ENCODE measurements at places on chromosomes 5 and 9.

GRCh38 chr9:26054600-26055520, 376.6 kb upstream of the TUSC1 start:
- DNase-seq: no peak

DNA sequence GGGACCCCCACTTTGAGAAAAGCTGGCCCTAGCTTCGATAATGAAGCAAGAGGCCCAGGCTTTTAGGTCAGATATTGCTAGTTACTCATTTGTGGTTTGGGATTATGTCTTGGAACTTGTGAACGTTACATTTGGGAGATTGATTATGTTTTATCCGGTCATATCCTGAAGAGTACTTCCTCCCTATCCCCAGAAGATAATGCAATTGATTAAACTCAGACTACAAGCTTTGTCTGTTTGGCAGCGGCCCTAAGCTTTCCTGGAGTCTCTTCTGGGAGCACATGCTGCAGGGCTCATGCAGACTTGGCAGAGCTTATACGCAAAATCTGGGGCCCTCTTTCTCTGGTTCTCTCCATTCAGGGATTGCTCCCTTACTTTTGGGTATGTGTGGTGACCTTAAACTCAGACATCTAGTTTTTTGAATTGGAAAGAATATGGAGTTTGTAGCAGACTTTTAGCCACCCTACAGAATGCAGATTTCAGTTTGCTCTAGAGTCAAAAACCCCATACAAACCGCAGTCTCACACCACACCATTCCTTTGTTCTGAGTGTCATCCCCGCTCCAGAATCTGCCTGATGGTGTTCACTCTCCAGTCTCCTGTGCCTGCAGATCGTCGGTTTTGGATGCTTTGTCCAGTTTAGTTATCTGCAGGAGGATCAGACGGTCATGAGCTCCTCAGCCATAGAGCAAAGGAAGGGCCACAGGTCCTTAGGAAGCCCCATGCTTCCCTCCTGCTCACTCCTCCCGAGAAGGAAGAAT, 449.5 kb upstream of the TRPC7 start:
- no peak for DNase-seq

DNA sequence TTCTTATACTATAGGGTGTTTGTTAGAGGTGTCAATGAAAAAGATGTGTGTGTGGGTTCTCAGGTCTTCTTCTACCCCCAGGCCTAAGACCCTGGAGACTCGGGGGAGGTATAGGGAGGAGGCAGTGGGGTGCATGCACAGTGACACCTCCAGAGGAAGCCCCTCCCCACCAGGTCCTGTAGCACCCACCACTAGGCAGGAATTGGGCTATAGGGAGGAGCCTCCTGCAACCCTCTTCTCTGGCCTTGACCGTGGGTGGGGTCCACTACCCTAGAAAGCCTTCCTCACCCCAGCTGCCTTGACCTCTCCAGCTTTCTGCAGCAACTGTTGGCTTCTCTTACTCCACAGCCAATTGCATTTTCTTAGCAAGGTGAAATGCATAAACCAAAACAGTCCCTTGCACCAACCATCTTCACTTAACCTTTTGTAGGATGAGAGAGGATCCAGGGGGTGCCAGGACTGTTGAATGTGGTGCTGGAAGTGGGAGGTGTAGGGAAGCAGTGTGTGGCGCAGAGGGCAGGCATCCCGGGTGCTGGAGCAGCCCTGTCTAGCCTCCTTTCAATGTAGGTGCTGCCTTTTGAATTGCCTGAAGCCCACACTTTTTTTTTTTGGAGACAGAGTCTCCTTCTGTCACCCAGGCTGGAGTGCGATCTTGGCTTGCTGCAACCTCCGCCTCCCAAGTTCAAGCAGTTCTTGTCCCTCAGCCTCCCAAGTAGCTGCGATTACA, 128.5 kb downstream of the RGS3 start:
- DNase-seq: no peak

- no peak for DNase-seq
These were observed 88.1 kb downstream of the FGF1 start for GRCh38 chr5:142597546-142598337.

GRCh38 chr9:90285946-90286345, 356.7 kb downstream of the DIRAS2 start:
- DNase-seq: no peak

- no peak for DNase-seq
These were observed 210.2 kb upstream of the ACTBL2 start for GRCh38 chr5:57692582-57693487.

DNA sequence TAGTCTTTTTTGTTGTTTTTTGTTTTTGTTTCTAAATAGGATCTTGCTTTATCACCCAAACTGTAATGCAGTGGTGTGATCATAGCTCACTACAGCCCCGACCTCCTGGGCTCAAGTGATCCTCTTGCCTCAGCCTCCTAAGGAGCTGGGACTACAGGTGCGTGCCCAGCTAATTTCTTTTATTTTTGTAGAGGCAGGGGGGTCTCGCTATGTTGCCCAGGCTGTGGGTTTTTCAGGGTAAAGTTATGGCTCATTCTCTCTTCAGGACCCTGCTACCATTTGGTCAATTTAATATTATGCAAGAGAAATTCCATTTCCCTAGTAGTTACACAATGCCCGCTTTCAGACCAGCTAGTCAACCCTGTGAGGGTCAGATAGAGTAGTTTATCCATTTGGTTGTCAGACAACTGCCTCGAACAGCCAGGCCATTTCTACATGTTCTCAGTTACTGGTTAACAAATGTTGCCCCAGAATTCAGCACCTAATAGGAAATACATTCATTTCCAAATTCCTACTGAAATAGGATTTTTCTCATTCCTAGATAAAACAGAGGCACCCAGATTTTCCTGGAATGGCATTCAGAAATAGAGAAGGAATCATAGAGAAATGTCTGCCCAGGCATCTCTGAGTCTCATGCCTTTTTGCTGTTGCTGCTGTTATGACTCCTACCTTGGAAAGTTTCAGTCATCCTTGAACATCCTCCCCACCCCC, 6.4 kb upstream of the GLIS3 start:
- DNase-seq: no peak

DNA sequence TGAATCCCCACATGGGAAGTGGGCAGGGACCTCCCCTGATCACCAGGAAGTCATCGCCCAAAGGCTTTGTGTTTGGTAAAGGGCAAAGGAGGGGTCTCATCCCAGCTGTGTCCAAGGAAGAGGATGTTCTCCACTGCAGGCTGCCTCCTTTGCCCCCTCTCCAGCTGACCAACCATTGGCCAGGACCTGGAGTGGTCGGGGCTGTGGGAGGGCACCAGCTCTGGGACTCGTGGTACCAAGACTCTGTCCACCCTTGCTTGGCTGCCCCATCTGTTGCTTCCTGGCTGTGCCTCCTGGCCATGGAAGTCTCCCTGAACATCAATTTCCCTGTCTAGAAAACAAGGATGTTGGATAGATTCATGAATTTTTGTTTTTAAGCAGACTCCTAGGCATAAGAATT, 34.1 kb downstream of the COL15A1 start:
- DNase-seq: no peak

DNA sequence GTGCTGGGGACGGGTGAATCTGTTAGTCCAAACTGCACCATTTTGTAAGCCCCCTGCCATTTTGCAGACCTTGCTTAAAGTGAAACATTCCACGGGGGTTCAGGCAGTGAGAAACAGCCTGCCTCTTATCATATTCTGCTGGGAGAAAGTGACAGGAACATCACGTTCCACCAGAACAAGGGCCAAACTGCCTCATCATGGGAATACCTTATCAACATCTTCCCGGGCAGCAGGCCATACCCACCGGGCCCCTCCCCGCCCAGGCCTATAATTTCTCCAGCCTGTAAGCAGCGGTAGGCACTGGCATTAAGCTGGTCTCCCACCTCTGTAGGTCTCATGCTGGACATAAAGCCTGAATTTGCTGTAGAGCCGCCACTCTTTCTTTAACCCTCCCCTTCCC, 1.5 kb upstream of the CFAP77 start:
- DNase-seq: no peak

GRCh38 chr9:1938135-1938534, 77.0 kb upstream of the SMARCA2 start:
- DNase-seq: no peak

- no peak for DNase-seq
These were observed 43.6 kb downstream of the ENC1 start for GRCh38 chr5:74596927-74597326.

GRCh38 chr9:137044037-137044436, 1.9 kb downstream of the NPDC1 start:
- no peak for DNase-seq
